H9 (cell line): ENCODE measurements at places on chromosomes 12 and 14.

GRCh38 chr12:57890191-57891115 lies 43.9 kb upstream of the CTDSP2 start:
- no peak for DNase-seq

GRCh38 chr14:64089920-64090319 lies 204.3 kb downstream of the ESR2 start:
- DNase-seq: peak; percentile 56

DNA sequence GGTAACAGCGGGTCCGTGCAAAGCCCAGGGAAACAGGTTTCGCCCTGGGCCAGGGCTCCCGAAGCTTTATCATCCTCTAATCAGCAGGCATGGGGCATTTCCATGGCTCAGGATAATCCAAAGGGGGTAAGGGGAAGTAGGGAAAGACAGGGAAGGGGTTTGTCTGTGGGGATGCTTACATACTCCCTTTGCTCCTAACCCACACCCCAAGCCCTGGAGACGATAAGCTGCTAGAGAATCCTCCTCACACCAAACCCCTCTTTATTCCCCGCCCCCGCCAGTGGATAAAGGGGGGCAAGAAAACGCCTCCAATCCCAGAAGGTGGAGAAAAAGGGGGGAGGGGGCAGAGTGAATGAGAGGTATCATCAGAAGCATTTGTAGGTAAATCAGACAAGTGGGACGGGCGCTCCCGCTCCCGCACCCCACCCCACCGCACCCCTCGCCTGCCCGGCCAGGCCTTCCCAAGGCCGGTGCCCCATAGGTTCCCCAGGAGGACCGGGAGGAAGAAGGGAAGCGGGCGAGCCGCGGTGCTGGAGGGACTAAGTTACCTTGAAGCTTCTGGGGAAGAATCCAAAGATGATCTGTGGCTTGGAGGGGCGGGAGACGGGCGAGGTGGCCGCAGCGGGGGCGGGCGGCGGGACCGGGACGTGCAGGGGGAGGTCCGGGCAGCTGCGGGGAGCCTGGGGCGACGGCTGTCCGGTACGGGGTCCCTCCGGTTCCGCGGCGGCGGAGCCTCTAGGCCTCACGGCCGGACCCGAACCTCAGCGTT lies 762 bp downstream of the PPP2R5E start:
- DNase-seq: peak; percentile 39

DNA sequence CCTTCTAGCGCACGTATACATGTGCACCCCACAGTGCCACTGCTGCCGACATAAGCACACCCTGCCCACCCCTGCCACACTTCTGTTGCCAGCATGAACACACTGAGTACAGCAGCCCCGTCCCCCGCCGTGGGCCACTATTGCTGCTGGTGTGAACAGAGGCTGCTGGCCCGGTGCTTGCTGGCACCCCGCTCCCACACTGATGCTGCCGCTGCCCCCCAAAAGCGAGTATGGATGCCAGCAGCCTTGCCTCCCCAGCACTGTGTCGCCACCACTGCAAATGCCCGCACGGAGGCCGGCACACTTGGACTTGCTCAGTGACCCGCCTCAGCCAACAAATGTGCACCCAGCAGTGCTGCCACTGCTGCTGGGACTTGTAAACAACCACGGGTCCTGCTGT lies 872.4 kb upstream of the ATXN7L3B start:
- no peak for DNase-seq

DNA sequence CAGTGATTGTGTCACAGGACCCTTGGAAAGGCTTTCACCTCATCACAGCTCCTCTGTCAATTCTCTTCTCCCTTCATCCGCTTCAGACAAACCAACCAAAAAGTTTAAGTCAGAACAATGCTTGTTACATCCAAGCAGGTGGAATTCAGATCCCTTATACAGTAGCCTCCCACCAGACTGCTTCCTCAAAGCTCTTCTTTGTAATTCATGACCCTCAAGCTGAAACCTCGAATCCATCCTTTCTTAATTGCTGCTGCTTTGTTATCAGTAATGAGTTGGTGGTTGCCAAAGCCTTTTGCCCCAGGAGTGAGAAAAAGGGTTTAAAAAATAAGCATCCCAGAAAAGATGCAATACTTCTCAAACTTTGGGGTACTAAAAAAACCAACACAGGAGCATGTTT lies 9.5 kb downstream of the BEST3 start:
- DNase-seq: no peak

GRCh38 chr12:132375747-132376463 lies 46.5 kb upstream of the GALNT9 start:
- no peak for DNase-seq

- no peak for DNase-seq
Measured at GRCh38 chr12:114604606-114605005, 79.4 kb downstream of the TBX3 start.

- DNase-seq: no peak
Measured at GRCh38 chr12:65858831-65859230, 34.5 kb downstream of the HMGA2 start.

DNA sequence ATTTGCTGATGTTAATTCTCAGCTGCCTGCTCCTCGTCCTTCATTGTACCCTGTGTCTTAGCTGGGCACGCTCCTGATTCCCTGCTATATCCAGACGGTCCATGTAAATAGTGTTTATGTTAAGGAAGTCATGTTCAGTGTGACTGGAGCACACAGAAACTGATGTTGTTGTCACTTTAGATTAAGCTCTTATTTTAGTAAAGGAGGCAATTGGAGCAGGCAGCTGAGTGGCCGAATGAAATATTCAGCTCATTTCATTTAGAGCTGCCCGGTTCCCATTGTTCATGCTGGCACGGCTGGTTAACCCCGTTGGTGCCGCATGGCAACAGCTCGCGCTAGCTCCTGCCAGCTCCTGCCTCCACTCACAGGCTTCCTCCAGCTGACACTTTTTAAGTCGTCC lies 446.8 kb upstream of the SOX5 start:
- DNase-seq: no peak

GRCh38 chr12:50394469-50395029 lies 1.9 kb downstream of the FAM186A start:
- DNase-seq: no peak

DNA sequence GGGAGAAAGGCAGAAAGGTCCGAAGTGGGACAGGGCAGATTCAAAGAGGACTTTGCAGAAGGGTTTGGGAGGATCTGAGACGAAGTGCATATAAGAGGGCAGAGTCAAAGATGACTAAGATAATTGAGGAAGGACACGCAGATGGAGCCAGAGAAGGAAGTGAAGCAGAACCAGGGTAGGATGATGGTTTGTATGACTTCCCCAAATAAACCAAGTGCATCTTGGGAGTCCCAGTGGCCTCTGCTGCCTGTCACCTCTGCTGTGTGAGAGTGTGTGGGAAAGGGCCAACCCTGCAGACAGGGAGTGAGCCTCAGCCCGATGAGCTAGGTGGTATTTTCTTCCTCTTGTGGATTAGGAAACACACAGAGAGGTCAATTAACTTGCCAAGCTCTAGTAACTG lies 36.8 kb downstream of the FLVCR2 start:
- DNase-seq: no peak

GRCh38 chr12:96571101-96571862 lies 81.9 kb downstream of the CFAP54 start:
- no peak for DNase-seq

- DNase-seq: peak; percentile 79
Measured at GRCh38 chr14:104794099-104794498, 1.4 kb downstream of the AKT1 start.

DNA sequence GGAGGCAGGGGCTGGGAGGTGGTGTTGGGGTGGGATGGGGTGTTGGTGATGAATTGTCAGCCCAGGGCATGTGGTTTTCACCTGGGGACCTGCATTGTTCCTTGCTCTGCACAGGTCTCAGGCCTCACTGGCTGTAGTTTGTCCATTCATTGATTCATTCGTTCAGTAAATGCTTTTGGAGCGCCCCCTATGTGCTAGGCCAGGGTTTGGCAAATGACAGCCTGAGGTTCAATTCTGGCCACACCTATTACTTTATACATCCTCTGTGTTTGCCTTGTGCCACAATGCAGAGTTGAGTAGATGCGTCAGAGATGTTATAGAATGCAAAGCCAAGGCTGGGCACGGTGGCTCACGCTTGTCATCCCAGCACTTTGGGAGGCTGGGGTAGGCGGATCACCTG lies 4.7 kb downstream of the ADCK1 start:
- DNase-seq: peak; percentile 63
